ENCODE measurements at places on chromosomes 1 and 21.

DNA sequence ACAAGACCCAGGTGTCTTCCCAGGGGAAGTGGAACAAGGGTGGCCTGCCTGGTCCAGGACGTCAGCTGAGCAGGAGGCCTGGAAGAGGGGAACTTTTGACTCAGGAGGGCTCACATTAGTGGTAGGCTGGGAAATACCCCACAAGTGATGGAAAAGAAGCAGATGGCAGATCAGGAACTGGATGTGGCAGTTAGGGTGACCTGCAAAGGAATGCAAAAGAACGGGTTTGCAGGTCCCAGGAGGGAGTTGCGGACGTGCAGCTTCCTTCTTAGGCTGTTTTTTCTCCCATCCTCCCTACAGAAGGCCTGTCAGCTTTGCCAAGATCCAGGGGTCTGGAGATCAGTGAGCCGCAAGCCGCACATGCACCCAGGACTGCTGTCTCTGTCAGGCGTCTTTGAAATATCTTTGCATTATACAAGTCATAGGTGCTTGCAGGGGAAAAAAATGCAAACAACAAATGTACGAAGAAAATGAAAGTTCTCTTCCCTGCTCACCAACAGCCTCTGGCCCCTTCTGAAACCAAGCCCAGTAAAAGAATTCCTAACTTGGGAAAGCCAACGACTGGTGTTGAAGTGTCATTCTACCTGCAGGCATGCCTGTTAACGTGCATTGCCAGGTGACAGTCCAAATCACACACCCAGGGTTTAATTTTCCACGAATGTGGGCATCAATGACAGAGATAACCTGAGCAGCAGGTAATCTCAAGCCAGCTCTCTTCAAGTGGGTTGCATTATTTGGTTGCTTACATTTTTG is 34.4 kb downstream of the NENF start:
- no peak for DNase-seq

DNA sequence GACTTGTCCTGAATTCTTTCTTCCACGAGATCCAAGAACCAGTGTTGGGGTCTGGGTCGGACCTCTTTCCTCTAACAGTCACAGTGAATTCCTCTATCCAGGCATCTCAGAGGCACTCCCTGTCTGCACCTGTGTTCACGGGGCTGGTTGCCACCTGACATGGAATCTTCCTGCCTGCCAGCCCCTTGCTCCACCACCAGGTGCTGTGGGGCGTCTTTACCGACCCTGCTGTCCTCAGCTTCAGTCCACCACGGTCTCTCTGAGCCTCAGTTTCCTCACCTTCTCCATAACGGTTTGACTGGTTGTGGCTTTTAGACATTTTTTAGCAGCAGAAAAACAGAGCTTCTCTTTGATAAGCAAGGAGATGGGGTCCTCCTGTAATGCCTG is 62.7 kb downstream of the SDC3 start:
- DNase-seq, result no peak

DNA sequence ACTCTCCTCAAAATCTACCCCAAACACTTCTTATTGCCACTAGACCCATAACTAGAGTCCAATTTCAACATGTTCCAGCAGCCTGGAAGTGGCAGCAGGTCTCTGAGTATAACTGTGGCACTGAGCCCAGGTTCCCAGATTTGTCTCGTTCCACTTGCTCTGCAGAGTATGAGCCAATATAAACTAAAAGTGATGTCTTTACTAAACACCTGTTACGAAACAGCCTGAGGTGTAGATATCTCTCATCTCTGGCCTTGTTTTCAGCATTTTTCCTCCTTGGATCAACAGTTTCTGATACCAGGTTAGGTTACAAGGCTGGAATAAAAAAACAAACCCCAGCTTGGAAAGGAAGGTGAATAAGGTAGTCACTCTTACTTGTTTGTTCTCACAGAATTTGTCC is 25.2 kb upstream of the PRDX6 start:
- DNase-seq, result peak; percentile 74

GRCh38 chr1:223216531-223217205 is 73.6 kb upstream of the TLR5 start:
- DNase-seq, result peak; percentile 26

- no peak for DNase-seq
These were observed 75.9 kb downstream of the VWA5B1 start for GRCh38 chr1:20366463-20367115.

- peak; percentile 86 for DNase-seq
These were observed 81.1 kb downstream of the DSCAM start for GRCh38 chr21:40765811-40766210.

DNA sequence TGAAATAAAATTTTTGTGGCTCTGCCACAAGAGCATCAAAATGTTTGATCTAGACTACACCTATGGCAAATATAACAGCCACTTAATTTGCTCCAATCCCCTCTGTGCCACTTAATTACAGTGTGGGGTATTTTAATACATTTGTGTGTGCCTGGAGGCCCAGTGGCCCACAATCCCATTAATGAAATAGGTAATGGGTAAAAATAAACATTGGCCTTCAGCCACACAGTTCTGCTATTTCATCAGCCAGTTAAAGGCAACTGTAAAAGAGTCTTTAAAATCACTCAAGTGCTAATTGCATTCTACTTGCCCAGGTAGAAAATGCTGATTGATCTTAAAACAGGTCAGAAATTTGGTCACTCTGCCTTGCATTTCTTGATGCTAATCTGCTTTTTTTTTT is 151.6 kb upstream of the UBE2U start:
- no peak for DNase-seq

GRCh38 chr1:217895841-217896240 is 264.7 kb downstream of the SPATA17 start:
- DNase-seq, result no peak

DNA sequence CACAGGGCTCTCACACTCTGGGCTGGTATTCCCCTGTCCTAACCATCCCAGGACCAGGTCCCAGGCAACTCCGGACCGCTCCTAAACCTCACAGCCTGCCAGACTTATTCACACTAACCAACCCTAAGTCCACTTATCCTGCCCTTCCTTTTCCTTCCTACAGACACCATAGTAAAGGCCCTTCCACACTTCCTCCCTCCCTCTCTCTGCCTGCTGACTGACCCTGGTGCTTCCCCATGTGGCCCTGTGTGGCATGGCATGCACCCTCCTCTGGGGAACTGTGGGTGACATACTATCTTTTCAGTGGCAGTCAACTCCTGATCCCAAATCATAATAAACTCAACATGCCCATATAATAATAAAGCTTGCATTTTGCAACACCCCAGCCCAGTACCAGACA is 155.1 kb upstream of the DNAH14 start:
- no peak for DNase-seq

GRCh38 chr1:160411271-160412027 is 11.1 kb downstream of the VANGL2 start:
- DNase-seq, result no peak

DNA sequence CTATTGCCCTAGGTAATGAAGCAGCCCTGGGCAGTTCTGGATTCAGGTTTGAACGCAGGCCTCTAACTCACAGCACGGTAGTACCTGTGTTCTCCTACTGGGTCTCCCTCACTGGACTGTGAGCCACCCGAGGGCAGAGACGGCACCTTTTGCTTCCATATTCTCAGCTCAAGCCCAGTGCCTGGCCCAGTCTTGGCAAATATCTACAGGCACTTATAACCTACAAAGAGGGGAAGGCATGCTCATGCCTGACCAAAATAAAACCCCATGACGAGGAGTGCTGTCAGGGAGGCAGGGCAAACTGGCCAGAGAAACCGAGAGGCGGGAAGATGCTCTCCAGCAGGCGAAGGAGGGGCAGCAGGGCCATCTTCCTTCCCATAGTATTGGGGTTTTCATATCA is 91.1 kb downstream of the DDX20 start:
- DNase-seq, result no peak

- DNase-seq, result peak; percentile 97
These were observed 34.6 kb upstream of the S100A7 start for GRCh38 chr1:153494976-153495535.

GRCh38 chr1:113276507-113276906 is 113.8 kb upstream of the MAGI3 start:
- DNase-seq, result no peak

DNA sequence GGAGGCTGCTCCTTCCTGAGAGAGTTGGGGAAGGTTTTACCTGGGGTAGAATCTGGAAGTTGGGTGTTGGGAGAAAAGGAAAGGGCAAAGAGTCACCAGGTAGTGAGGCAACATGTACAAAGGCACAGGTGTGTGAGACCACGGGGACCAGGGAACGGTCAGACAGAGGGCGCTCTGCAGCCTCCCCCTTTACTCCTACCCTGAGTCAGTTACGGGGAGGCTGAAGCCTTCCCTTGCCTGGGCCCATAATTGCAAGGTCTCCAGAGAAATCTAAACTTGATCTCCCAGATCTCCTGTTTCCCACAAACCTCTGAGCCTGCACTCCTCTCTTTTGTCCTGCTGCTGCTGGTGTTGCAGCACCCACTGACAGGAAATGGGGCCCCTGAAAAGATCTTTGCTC is 22.0 kb downstream of the CCN1 start:
- no peak for DNase-seq

DNA sequence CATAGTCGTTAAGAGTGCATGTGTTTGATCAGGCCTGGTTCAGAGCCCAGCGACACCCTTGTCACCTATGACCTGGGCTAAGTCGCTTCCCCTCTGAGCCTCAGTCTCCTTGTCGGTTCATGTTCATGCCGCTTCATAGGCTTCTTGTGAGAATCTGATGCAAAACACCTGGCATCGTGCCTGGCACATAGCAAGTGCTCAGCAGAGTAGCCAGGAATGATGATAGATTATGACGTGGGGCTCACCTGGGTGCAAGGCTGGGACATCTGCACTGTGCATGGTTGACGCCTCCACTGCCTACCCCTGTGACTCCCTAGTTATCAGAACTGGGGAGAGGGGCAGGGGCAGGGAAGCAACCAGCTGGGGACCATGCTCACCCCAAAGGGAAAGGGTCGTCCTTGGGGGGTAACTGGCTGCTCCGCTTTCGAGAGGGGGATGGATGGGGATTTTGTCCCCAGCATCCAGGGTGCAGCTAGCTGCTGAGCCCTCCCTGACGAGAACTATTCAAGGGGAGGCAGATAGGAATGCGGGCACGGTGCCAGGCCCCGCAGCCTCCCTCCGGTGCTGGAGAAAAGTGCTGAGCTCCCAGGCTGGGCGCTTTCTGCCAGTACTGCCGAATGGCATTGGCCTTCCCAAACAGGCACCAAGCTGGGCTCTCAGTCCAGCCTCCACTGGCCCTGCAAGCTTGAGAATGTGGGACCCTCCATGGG is 9.3 kb downstream of the EFHD2 start:
- DNase-seq, result no peak

- DNase-seq, result no peak
These were observed 6.1 kb upstream of the NPHP4 start for GRCh38 chr1:5998051-5998905.

GRCh38 chr1:226967665-226968064 is 27.6 kb downstream of the COQ8A start:
- DNase-seq, result peak; percentile 95

- DNase-seq, result no peak
These were observed 94.8 kb upstream of the KIAA0040 start for GRCh38 chr1:175287377-175287776.

- no peak for DNase-seq
These were observed 2.0 kb upstream of the ATP13A2 start for GRCh38 chr1:17013491-17014320.

- no peak for DNase-seq
These were observed 68.4 kb downstream of the CD34 start for GRCh38 chr1:207842506-207842905.

- DNase-seq, result no peak
These were observed 7.1 kb downstream of the LRIF1 start for GRCh38 chr1:110956586-110956985.

DNA sequence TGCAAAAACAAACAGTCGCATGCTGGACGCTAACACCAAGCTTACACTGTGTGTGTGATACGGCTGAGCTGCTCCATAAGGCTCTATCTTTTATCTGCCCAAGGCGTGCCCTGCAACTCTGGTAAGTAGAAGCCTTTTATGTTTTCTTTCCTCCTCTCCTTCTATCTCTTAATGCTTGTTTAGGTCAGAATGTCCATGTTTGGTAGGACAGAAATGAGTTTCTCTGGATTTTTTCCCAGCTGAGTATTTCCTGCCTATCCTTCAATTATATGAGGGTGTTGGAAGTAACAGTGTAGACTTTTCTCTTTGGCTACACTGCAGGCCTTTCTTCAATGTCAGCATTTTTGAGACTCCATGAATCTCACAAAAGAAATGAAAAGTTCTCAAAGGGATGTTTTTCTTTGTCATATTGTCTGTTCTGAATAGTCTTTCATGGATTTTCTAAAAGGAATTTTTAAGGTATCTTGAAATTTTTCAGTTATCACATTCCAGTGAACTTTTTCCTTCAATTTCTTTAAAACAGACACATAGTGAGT is 124.2 kb downstream of the MACF1 start:
- no peak for DNase-seq

DNA sequence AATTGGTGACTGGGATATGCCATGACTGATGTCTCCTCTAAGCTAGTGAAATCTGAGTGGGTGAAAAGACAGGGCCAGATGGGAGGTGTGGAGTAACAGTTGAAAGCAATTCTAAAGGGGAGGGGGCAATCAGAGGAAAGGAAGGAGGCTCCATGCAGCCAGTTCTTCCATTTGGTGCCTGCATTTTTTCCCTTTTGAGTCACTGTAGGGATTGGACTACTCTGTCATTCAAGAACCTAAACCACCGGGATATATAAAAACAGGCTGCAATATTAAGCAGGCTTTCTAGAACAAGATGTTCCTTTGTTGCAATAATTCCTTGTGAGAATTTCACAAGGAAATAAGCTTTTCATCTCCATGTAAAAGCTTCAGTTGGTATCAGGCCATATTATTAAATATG is 18.3 kb downstream of the CLIC6 start:
- no peak for DNase-seq

DNA sequence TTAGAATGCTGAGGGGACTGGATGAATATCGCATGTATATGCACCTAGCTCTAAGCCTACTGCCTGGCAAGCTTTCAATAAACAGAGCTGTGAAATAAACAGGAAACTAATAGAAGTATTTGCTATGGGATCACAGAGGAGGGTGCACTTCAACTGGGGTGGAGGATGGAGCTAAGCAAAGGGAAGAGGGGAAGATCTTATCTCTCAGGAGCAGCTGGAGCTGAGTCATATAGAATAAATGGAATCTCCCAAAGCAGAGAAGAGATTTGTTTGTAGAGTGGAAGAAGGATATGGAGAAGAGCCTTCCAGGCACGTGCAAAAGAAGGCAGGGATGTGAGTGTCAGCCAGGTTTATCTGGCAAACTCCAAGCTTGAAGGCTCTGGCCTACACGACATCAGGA is 17.0 kb upstream of the KCNA10 start:
- no peak for DNase-seq
